ENCODE measurements at places on chromosomes 3 and 15. TPM values are rescaled to one million over a fixed set of nuclear protein-coding genes. Genes with fewer than 3 reads are reported as not detected.

VEPH1 gene
- total RNA-seq: 92.5 TPM

HTR3E gene
- total RNA-seq: not detected

NUP210 gene
- total RNA-seq: not detected

BLM gene
- 7.5 TPM for total RNA-seq

SLC24A5 gene
- not detected for total RNA-seq

TTC23 gene
- total RNA-seq: 21.1 TPM

UBXN7 gene
- 5.8 TPM for total RNA-seq

GREM1 gene
- 4.3 TPM for total RNA-seq

CSTA gene
- total RNA-seq: 0.89 TPM

CHRM5 gene
- total RNA-seq: not detected

TM4SF4 gene
- not detected for total RNA-seq

CYFIP1 gene
- 94.0 TPM for total RNA-seq

TTC21A gene
- 6.0 TPM for total RNA-seq

ISL2 gene
- 1.7 TPM for total RNA-seq

CCRL2 gene
- 5.0 TPM for total RNA-seq

IP6K2 gene
- 50.9 TPM for total RNA-seq

EBLN2 gene
- 0.35 TPM for total RNA-seq

P4HTM gene
- 45.3 TPM for total RNA-seq

CEMIP gene
- 3.0 TPM for total RNA-seq

CCR8 gene
- total RNA-seq: not detected

LRRC3B gene
- not detected for total RNA-seq

PSTPIP1 gene
- 0.18 TPM for total RNA-seq

LRTM1 gene
- not detected for total RNA-seq

STRA6 gene
- total RNA-seq: 11.2 TPM

GORASP1 gene
- total RNA-seq: 32.6 TPM

CTDSPL gene
- 21.9 TPM for total RNA-seq

ACAN gene
- total RNA-seq: not detected

INKA1 gene
- total RNA-seq: 2.5 TPM

GOLGA8G gene
- not detected for total RNA-seq

SNTN gene
- not detected for total RNA-seq

GADL1 gene
- not detected for total RNA-seq

LCTL gene
- total RNA-seq: 0.58 TPM

LRRN1 gene
- total RNA-seq: not detected

KLHDC8B gene
- 17.7 TPM for total RNA-seq

MYO5A gene
- 24.5 TPM for total RNA-seq

SERINC4 gene
- total RNA-seq: not detected

GATA2 gene
- total RNA-seq: 36.9 TPM

FNDC3B gene
- 37.8 TPM for total RNA-seq

TLR9 gene
- not detected for total RNA-seq

CHST13 gene
- total RNA-seq: not detected

RTP3 gene
- total RNA-seq: not detected

ERICH6 gene
- 0.35 TPM for total RNA-seq

CCR1 gene
- 0.29 TPM for total RNA-seq

MESP2 gene
- total RNA-seq: under 0.01 TPM

IRAK2 gene
- total RNA-seq: 2.9 TPM

CDCP1 gene
- total RNA-seq: 7.2 TPM

Measured in myometrial cell (primary cell).